Stimulated activated CD8-positive, alpha-beta memory T cell treated with anti-CD3 and anti-CD28 coated beads, Interleukin-4, amount 100 ng/mL, for 1 hour (primary cell): ENCODE measurements at places on chromosomes 11 and 22.

DNA sequence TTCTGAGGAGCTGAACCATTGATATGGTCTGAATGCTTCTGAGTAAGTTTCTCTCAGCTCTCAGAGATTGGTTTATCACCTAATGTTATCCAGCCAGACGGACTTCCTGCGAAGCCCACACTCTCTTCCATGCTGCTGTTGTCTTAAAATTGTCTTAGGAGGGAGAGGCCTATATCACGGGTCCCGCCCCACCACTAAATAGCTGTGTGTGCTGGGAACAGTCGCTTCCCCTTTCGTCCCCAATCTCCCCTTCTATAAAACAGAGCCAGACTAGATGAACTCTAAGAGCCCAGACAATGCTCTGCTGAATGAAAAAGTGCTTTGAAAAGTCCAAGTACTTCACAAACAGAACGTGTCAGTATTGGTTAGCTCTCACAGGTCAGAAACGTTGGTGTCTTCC is 81.4 kb upstream of the AKIP1 start:
- no peak for DNase-seq

- DNase-seq = no peak
These were observed 490.9 kb downstream of the SOX6 start for GRCh38 chr11:15865212-15865987.

GRCh38 chr22:23536821-23537345 is 43.2 kb downstream of the IGLL1 start:
- no peak for DNase-seq

DNA sequence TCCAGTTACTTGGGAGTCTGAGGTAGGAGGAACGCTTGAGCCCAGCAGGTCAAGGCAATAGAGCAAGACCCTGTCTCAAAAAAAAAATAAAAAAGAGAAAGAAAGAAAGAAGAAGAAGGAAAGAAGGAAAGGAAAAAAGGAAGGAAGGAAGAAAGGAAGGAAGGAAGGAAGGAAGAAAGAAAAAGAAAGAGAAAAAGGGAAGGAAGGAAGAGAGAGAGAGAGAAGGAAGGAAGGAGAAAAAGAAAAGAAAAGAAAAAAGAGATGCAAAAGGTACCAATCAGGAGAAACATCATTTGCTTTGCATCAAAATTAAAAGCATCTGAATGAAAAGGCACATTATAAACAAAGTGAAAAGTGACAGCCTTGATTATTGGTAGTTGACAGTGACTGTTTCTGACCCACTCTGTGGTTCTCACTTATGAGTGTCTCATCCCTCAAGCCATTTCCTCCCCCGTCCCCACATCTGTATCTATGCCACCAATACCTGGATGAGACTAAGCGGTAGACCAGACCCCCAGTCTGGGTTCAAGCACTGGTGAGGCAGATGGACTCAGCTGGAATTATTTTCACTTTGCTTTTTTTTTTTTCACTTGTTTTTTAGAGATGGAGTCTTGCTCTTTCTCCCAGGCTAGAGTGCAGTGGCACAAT is 33.0 kb upstream of the XBP1 start:
- no peak for DNase-seq

GRCh38 chr11:126113515-126113957 is 50.9 kb upstream of the CDON start:
- DNase-seq = no peak

- DNase-seq = no peak
These were observed 137.5 kb upstream of the HSD17B12 start for GRCh38 chr11:43542750-43543712.

- no peak for DNase-seq
These were observed 28.4 kb downstream of the TRIM29 start for GRCh38 chr11:120109531-120109930.

- DNase-seq = no peak
These were observed 29.0 kb downstream of the C22orf31 start for GRCh38 chr22:29032584-29032983.

GRCh38 chr22:43996981-43997265 is 27.2 kb upstream of the PARVB start:
- DNase-seq = no peak

GRCh38 chr11:62024936-62025486 is 57.6 kb upstream of the FTH1 start:
- DNase-seq = no peak

DNA sequence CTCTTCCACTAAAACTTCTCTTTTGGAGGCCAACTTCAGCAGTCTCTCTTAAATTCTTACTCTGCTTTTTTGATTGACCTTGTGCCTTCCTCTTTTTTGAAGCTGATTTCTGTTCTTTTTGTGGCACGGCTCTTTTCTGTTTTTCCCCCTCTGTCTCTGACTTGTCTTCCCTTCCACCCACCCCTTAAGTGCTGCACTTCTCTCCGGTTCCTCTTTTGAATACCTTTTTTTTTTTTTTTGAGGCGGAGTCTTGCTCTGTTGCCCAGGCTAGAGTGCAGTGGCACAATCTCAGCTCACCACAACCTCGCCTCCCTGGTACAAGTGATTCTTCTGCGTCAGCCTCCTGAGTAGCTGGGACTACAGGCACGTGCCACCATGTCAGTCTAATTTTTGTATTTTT is 211.9 kb downstream of the BLID start:
- no peak for DNase-seq

GRCh38 chr11:116170526-116171120 is 602.2 kb downstream of the BUD13 start:
- DNase-seq = no peak

- no peak for DNase-seq
These were observed 504.3 kb downstream of the FAM181B start for GRCh38 chr11:82229341-82229740.

DNA sequence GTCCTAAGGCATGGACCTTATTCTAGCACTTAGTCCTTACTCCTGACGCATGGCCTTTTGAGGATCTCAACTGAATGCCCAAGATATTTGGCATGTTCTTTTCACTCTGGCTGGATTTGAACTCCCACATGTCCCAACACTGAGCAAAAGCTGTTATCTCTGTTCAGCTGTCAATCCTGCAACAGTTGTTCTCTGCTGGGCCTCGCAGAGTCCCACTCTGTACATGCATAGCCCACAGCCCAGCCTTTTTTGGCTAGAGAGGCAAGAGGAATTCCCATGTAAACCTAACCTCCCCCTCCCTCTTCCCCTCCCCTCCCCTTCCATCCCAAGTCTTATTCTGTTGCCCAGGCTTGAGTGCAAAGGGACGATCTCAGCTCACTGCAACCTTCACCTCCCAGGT is 21.8 kb upstream of the DRG1 start:
- no peak for DNase-seq
